ENCODE measurements at places on chromosomes 4 and X.

- DNase-seq, result no peak
Measured at GRCh38 chrX:7261672-7262332, 113.8 kb upstream of the PUDP start.

- no peak for DNase-seq
Measured at GRCh38 chrX:9132036-9132638, 98.2 kb upstream of the FAM9B start.

GRCh38 chrX:57964975-57965374 is 54.7 kb upstream of the ZXDA start:
- DNase-seq, result no peak

GRCh38 chr4:146762016-146762415 is 123.3 kb downstream of the POU4F2 start:
- DNase-seq, result no peak

GRCh38 chrX:131987252-131987651 is 35.9 kb upstream of the STK26 start:
- no peak for DNase-seq

- no peak for DNase-seq
Measured at GRCh38 chr4:63787326-63787725, 621.9 kb downstream of the TECRL start.

GRCh38 chr4:106019771-106020170 is 124.5 kb downstream of the NPNT start:
- DNase-seq, result no peak

GRCh38 chr4:76874176-76874575 is 23.8 kb downstream of the SOWAHB start:
- DNase-seq, result no peak

GRCh38 chrX:43003939-43004338 is 226.0 kb upstream of the PPP1R2C start:
- DNase-seq, result no peak

- no peak for DNase-seq
Measured at GRCh38 chr4:153295131-153295755, 49.2 kb upstream of the MND1 start.

DNA sequence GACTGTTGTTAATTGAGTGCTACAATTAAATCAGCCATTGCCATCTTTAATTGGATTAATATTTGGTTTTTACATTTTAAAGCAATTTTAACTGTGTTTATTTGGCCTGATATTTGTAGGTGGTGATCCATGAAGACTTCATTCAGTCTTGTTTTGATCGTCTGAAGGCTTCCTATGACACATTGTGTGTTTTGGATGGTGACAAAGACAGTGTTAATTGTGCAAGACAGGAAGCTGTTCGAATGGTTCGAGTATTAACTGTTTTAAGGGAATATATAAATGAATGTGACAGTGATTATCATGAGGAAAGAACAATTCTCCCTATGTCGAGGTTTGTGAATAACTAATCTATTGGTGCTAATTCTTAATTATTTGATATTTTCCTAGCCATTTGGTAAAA is 82.6 kb downstream of the USP9X start:
- DNase-seq, result no peak

- no peak for DNase-seq
Measured at GRCh38 chr4:140102421-140102820, 51.6 kb downstream of the MAML3 start.

DNA sequence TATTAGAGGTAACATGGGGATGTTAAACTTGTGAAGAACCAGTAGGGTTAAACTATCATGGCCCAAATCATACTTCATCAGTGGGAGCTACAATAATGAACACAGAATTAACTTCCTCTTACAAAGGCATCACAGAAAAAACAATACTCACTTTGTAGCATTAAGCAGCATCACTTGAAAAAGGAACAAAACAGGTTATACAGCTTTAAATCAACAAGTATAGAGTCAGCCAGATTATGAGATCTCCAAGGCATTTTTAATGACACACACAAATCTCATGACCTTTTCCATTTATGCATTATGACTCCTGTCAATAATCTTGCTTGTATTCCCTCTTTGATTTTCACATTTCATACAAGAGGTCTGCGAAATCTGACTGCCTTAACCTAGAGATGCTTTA is 18.3 kb downstream of the FBXL5 start:
- DNase-seq, result no peak

DNA sequence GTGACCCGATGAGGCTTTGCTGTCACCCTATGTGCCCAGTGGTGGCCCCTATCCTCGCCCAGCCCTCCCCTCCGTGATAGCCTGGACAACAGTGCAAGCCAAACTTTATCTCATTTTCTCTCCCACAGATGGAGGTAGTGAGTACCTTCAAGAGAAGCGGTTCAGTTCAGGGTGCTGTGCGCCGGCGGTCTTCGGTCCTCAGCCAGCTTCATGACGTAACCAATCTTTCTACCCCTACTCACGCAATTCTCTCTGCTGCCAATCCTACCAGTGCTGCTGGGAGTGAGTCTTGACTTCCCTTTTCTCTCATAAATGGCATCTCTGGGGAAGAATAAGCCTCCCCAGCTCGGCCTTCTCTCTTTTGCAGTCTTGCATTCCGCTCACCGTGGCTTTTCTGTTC is 29.5 kb downstream of the CCNQ start:
- DNase-seq, result no peak

DNA sequence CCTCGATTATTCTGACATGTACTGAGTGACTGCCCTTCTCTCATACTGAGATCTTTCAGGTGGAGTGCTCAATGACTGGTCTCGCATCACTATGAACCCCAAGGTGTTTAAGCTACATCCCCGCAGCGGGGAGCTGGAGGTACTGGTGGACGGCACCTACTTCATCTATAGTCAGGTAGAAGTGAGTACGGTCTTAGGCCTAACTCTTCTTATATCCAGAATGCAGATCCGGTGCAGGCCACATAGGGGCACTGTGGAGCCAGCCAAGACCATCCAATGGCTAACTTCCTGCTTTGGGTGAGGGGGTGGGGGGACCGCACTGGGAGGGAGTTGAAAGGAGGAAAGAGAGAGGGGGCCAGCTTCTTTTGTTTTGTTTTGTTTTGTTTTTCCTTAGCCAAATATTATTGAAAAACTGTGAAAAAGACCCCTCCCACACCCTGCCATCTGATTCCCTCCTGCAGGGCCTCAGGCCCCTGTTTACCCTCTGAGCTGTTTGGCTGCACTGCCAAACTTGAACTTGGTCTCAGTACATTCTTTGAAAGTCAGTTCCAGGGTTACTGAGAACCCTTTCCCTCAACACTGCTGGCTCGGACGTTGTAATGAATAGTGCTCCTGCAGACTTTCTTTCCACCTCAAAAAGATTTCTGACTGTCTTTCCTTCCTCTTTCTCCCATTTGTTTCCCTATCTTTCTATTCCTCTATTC is 16.2 kb downstream of the AWAT2 start:
- DNase-seq, result no peak

DNA sequence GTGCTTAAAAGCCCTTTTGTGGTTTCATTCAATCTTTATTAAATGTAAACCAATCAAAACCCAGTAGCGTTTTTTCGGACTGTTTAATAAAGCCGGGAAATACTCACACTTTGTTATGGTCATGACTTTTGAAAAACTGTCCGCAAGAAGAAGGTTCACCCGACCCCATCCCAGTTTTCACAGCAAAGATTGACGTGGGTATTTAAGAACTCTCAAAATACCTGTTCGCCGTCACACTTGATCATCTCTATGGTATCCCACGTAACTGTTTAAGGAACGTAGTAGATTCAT is 20.9 kb downstream of the ETDB start:
- no peak for DNase-seq

DNA sequence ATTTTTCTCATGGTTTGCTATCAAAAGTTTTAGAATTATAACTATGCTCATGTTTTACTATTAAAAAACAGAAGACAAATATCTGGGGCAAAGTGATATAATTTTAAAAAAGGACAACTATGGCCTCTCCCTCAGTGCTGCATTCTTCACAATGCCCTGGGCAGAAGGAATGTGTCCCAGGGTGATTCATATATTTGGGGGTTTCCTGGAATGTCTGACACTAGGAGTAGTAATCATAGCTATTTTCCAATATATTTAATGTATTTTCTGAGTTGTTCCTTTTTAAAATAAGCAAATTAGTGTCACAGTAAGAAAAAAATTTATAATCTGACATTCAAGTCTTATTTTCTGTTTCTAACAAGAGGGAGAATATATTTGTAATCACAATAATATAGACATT is 281.7 kb downstream of the UNC5C start:
- no peak for DNase-seq

- no peak for DNase-seq
Measured at GRCh38 chr4:121176082-121176934, 12.2 kb upstream of the TNIP3 start.

DNA sequence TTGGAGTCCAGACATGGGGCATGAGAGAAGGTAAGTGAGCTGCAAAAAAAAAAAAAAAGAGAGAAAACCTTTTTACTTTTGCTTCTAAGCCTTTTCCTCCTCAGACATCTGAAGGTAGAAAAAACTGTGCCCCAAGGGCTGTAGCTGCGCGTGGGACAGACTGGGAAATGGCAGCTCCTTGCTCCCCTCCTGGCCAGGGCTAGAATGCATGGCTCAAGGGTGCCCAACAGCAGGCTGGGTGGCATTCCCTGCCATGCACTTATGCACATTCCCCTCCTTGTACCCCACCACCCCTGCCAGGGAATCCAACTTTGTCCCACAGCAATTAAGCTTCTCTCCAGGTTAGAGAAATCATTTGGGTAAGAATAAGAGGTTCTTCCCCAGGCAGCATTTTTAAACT is 421.2 kb downstream of the TRAM1L1 start:
- no peak for DNase-seq

GRCh38 chrX:3295731-3296130 is 50.7 kb downstream of the MXRA5 start:
- no peak for DNase-seq

- no peak for DNase-seq
Measured at GRCh38 chrX:39837688-39838087, 260.1 kb downstream of the BCOR start.

GRCh38 chr4:44848466-44848865 is 122.1 kb upstream of the GNPDA2 start:
- no peak for DNase-seq

DNA sequence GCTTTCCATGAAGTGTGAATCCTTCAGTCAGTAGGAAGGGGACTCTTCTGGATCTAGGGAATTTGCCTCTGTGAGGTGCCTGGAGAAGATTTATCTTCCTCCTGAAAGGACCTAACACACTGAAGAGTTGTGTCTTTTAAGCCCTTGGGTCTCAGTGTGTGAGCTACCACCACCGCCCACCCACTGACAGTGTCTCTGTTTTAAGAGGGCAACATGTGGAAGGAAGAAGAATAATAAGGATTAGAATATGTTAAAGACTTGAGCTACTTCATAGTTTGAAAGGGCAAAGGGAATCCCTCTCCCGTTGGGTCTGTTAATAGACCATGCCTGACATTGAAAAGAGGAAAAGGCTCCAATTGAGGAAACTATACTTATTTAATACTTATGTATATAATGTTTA is 64.3 kb upstream of the TLR2 start:
- no peak for DNase-seq

- DNase-seq, result no peak
Measured at GRCh38 chr4:101787701-101788316, 2.7 kb upstream of the BANK1 start.

- DNase-seq, result peak; percentile 84
Measured at GRCh38 chr4:1167244-1167949, 5.0 kb downstream of the SPON2 start.

DNA sequence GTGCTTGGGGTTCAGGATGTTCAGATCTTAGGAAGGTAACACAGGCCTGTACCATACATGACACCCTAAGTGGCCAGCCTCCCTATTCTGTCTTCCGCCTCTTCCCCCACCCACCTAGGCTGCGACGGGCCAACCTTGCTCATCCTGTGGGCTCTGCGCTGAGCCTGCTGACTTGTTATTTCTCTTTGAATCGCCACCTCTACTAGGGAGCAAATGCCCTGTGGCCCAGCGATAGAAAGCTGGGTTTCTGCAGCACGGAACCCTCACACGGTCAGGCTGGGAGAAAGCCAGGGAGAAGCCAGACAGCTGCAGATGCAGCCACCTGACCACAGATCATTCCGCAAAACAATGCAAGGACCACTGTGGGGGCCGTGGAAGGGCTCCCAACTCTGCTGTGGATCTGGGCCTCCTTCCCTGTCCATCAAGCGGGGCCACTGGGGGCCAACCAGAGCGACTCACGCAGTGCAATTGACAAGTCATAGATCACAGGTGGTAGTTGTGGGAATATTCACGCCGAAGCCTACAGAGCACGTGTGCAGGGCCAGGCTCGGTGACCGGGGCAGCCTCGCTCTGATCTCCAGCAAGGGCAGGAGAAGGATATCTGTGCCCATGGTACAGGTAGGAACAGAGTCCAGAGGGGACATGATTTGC is 227.5 kb downstream of the AFAP1 start:
- no peak for DNase-seq

DNA sequence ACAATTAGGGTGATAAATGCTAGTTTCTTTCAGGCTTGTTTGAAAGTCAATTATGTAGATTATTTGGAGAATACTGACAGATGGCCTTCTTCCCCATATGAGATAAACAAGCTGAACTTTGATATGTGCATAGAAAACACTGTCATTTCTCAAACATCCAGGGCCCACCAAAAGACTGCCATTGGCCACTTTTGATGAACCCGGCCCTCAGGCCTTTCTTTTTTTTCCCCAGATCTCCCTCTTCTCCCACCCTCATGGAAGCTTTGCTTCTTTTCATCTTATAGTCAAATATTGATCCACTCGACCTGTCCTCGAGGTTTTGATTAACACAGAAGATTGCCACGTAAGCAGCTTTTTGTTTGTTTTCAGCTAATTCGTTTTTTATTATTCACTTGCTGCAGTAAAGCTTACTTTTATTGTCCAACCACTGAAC is 377.4 kb downstream of the SMARCA1 start:
- no peak for DNase-seq

GRCh38 chrX:4741024-4741423 is 1027.6 kb upstream of the PRKX start:
- no peak for DNase-seq

GRCh38 chr4:76342191-76342590 is 35.7 kb downstream of the STBD1 start:
- DNase-seq, result no peak

- no peak for DNase-seq
Measured at GRCh38 chrX:119145241-119145653, 17.6 kb upstream of the KIAA1210 start.

DNA sequence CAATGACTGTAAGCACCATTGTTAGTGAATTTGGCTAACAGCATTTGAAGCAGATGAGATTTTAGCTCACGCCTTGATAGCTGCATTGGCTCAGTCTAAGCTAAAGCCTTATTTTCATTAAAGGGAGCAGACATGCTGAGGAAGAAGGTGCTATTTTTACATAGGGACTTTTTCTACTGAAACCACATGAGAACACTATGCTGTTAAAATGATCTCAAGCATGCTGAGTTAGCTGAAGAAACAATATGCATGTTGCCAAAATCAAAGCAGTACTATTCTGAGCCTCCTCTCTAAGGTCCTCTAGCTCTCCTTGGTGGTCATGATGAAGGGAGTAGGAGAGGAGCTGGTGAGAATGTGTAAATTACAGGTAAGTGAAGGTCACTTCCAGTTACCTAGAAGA is 134.4 kb upstream of the JADE1 start:
- no peak for DNase-seq

Measured in activated CD4-positive, alpha-beta T cell treated with anti-CD3 and anti-CD28 coated beads, Interleukin-2, amount 50 U/mL, for 4 hours (primary cell).